Lung microvascular endothelial cell (primary cell): ENCODE measurements at places on chromosomes 16 and 17. TPM values are rescaled to one million over a fixed set of nuclear protein-coding genes. Genes with fewer than 3 reads are reported as not detected.
A peak's percentile ranks its signal among the peaks of the same experiment; 100 is the strongest.

NOTUM gene
- total RNA-seq: under 0.01 TPM in 2 replicates

HBQ1 gene
- 0.65 TPM in 1 of 2 replicates, not detected in the other for total RNA-seq

DNA sequence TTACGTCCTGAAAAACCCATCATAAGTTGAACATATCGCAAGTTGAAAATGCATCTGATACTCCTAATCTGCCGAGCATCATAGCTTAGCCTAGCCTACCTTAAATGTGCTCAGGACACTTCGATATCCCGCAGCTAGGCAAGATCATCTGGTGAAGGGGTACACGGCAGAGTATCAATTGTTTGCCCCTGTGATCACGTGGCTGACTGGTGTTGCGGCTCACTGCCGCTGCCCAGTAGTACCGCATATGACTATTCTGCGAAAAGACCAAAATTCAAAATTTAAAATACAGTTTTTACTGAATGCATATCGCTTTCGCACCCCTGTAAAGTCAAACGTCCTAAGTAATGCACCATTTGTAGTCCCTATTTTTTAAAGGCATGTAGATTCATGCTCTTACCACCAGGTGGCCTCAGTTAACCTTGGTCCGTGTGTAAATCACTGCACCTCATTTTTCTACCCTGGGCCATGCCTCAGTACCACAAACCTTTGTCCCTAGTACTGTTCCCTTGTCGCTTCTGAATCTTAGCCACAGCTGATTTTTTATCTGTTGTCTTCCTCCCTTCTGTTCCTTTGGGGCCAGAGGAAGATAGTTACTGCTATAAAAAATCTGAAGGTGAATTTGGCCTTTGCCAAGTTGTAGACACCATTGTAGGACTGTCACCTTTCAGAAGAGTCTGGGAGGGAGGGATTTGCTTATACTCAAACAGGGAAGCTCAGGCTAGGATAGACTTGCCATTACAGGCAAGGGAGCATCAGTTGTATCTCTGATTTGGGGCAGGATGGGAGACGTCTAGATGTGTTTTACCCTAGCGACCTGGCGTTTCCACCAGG lies 34.4 kb downstream of the WWP2 start:
- peak; percentile 81 for DNase-seq

DNA sequence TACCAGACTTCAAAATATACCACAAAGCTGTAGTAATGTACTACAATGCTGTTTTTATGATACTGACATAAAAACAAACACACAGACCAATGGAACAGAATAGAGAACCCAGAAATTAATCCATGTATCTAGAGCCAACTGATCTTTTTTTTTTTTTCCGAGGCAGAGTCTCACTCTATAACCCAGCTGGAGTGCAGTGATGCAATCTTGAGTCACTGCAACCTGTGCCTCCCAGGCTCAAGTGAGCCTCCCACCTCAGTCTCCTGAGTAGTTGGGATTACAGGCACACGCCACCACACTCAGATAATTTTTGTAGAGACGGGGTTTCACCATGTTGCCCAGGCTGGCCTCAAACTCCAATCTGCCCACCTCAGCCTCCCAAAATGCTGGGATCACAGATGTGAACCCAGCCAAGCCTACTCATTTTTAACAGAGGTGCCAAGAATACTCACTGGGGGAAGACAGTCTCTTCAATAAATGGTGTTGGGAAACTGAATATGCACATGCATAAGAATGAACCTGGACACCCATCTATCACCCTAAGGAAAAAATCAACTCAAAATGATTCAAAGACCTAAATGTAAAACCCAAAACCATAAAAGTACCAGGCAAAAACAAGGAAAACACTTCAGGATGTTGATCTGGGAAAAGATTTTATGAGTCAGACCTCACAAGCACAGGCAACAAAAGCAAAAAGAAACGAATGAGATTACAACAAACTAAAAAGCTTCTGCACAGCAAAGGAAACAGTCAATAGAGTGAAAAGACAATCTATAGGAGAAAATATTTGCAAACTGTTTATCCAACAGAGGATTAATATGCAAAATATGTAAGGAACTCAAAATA lies 63.1 kb downstream of the STX8 start:
- peak; percentile 82 for DNase-seq
